Activated CD4-positive, alpha-beta memory T cell treated with anti-CD3 and anti-CD28 coated beads for 36 hours (primary cell): ENCODE measurements at places on chromosomes 5 and 9. TPM values are rescaled to one million over a fixed set of nuclear protein-coding genes. Genes with fewer than 3 reads are reported as not detected.

DNA sequence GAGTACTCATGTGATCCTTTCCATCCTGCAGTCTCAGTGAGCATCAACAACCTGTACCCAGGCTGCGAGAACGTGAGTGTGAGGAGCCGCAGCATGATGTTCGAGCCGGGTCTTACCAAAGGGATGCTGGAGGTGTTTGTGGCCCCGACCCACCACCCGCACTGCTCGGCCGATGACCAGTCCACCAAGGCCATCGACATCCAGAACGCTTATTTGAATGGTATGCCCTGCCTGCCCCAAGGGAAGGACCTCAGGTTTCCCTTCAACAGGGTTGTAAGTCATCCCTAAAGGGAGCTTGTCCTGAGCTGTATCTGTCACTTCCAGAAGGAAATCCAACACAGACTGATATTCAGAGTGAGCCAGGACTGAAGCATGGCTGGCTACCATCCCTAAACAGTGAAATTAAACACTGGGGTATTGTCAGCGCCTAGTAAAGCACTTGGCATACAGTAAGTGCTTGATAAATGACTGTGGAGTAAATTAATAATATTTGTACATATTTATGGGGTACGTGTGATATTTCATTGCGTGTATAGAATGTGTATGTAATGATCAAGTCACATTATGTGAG is 39.3 kb upstream of the CTSL start:
- DNase-seq = no peak
- no peak overlapping the region for H3K27ac ChIP-seq
- no peaks in the 10 kb centered on the region for H3K36me3 ChIP-seq
- H3K4me1 ChIP-seq = peaks cover 19% of the 10 kb centered on the region

LECT2 gene
- not detected for total RNA-seq

KLF4 gene
- total RNA-seq = 1.3 TPM

GRCh38 chr5:71701407-71701806 is 17.7 kb upstream of the CARTPT start:
- H3K27me3 ChIP-seq = peaks cover 7% of the 10 kb centered on the region
- no peaks in the 10 kb centered on the region for H3K36me3 ChIP-seq
- peaks cover 9% of the 10 kb centered on the region for H3K4me1 ChIP-seq
- no peak overlapping the region for H3K27ac ChIP-seq
- no peak overlapping the region for H3K4me3 ChIP-seq

DNA sequence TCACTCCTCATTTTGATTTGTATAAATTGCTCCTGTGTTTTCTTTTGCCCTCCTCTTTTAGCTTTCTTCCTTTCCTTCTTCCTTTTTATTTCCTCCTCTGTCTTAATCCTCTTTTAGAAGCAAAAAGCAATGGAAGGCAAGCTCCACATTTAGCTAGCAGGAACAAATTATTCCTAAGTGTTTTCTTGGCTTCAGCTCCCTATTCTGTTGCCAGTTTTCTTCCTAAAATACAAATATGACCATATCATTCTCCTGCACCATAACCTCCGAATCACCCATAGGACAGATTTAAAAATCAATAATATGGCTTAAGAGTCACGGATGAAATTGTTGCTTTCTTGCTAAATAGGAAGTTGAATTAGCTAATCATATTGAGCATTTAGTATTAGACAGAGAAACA is 49.4 kb downstream of the GRIN3A start:
- no peak overlapping the region for H3K4me3 ChIP-seq
- no peaks in the 10 kb centered on the region for H3K36me3 ChIP-seq
- H3K4me1 ChIP-seq = no peaks in the 10 kb centered on the region
- DNase-seq = no peak

- no peak for DNase-seq
- H3K4me1 ChIP-seq = no peaks in the 10 kb centered on the region
- no peak overlapping the region for H3K27ac ChIP-seq
- H3K27me3 ChIP-seq = no peaks in the 10 kb centered on the region
Measured at GRCh38 chr9:16688814-16689213, 181.7 kb downstream of the BNC2 start.

AIF1L gene
- 1.4 TPM for total RNA-seq
